ENCODE measurements at places on chromosomes 5 and 9. TPM values are rescaled to one million over a fixed set of nuclear protein-coding genes. Genes with fewer than 3 reads are reported as not detected.

The PCDHGA1 gene
- 0.77 TPM for polyA plus RNA-seq

The TLR4 gene
- polyA plus RNA-seq: 6.2 TPM

The ALDH7A1 gene
- polyA plus RNA-seq: 53.4 TPM

The SLC6A19 gene
- polyA plus RNA-seq: not detected

The PPP1R2B gene
- not detected for polyA plus RNA-seq

The CDC25C gene
- 2.4 TPM for polyA plus RNA-seq

The INSL6 gene
- 0.58 TPM for polyA plus RNA-seq

The SV2C gene
- polyA plus RNA-seq: not detected

The SOX30 gene
- 0.26 TPM for polyA plus RNA-seq

The PRUNE2 gene
- 10.6 TPM for polyA plus RNA-seq

DNA sequence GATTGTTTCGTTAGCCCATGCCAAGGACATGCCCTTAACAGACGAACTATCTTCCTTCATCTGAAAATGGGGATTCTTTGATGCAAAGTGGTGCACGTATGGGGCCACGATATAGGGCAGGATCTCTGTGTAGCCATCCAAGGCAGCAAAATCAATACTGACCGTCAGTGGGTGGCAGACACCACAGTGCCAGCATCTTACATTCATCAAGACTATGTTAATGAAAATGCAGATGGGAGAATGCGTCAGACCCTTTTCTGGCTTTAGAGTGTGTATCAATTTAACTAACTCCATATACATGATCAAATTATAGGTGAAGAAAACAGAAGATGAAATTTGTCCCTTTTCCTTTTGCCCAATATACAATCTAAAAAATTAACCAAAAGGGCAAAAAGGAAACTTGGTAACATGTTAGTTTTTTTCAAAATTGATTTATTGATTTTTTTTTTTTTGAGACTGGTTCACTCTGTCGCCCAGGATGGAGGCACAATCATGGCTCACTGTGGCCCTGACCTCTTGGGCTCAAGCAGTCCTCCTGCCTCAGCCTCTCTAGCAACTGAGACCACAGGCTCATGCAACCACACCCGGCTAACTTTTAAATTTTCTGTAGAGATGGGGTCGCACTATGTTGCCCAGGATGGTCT lies 169.2 kb upstream of the SPRY4 start:
- DNase-seq: no peak

DNA sequence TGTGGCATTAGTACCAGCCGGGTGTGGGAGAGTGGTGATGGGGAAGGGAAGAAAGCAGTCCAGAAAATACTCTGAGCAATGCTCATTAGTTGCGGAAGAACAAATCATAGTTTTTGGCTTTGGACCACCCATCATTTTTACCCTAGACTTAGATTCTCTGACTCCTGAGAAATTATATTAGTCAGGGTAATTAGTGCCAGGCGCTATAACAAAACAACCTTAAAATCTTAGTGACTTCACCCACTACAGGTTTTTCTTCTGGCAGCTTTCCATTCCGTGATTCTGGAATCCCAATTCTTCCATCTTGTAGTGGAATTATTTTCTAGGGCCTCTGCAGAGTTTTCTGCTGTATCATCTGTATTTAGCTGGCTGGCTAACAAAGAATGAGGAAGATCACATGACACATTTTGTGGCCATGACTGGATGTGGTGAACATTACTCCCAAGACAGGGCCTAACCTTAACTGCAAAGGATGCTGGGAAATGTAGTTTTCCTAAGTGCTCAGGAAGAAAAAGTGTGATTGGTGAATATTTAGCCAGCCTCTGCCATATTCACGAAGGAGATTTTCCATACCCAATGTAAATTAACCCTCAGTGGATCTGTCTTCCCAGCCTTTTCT lies 373.0 kb upstream of the MEF2C start:
- no peak for DNase-seq

DNA sequence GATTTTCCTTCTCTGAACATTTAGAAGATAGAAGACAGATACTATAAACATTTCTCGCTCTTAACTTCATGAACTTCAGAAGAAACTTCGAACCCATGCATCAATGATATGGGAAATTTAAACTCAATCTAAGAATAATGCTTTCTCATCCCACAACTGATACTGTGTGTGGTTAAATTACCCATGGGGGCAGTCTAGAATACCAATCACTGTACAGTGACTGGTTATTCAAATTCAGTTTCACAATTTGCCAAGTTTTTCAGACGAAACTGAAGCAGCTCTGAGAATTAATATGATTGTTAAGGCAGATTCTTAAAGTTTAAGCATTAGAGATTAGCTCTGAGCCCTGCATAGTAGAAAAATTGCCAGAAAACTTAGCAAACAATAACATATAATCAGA lies 431.0 kb downstream of the SH3GL2 start:
- DNase-seq: no peak

GRCh38 chr5:135880278-135880677 lies 15.4 kb downstream of the IL9 start:
- DNase-seq: no peak

DNA sequence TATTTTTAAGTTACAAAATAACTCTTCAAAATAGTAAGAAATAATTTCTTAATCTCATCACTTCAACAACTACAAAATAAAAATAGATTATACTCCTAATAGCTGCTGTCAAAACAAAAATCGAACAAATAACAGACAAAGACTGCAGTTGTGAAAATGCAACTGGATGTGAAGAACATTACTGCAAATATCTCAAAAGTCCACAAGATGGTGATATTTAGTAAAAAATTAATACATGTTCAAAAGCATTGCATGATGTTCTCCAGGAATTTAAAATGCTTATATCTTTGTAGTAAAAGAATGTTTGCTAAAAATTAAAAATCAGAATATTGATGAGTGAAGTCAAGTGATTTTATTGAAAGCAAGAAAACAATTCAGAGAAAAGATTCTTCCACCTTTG lies 66.2 kb downstream of the MPDZ start:
- DNase-seq: no peak

GRCh38 chr9:32839013-32839885 lies 55.9 kb downstream of the TMEM215 start:
- no peak for DNase-seq

GRCh38 chr5:92548346-92548745 lies 1032.7 kb downstream of the NR2F1-AS1 start:
- DNase-seq: peak; percentile 9

DNA sequence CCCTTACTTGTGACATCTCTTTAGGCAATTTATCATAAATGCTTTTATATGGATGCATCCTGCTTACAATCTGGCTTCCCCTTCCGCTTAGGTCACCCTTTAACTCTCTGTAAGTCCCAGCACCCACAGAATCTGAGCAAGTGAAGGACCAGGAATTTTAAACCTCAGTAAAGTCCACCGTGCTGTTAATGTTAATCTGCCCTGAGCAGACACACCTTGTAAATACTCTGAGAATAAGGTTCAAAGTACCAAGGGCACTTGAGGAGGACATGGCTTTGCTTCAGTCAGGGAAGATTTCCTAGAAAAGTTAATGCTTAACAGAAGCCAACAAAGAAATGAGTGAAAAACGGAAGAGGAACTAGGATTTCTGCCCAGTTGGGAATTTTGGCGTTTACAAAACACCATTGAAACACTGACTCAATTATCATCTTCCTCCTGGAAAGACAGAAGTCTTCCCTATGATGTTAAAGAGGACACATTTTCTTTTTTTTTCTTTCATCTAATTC lies 26.4 kb upstream of the TTC39B start:
- no peak for DNase-seq

- DNase-seq: no peak
These were observed 491.5 kb upstream of the MPDZ start for GRCh38 chr9:13770956-13771355.

GRCh38 chr5:88248094-88248493 lies 20.6 kb downstream of the TMEM161B start:
- no peak for DNase-seq

DNA sequence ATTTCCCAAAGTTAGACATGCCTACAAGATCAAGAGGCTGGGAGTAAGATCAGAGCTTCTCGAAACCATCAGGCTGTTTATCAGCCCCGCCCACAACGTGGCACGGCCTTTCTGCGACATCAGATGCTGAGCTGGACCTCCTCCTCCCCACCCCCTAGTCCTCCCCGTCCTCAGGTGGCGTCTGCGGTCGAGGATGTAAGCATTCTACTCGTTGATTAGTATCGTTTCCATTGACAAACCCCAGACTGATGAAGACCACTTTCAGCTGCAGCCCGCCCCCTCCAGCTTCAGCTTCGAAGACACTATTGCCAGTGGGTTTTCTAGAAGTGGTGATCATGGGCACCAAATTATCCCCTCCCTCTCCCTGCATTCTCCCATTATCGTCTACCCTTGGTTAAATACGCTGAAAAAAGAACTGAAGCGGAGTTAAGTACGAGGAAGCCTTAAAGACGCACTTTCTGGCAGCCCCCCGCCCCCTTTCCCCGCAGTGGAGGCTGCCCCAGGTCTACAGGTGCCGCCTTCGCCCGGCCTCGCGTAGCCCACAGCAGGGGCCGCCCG lies 1.1 kb downstream of the PPIC start:
- DNase-seq: no peak

DNA sequence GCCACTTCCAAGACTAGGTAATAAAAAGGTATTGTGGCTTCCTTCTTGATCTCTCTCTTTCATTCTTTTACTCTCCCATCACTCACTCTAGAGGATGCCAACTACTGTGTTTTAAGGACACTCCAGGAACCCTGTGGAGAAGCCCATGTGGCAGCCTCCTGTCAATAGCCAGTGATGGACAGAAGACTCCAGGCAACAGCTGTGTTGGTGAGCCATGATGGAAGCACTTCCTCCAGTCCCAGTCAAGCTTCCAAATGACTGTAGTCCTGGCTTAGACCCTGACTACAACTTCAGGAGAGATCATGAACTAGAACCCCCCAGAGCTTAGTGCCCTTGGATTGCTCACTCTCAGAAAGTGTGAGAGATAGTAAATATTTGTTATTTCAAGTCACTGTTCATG lies 123.9 kb downstream of the PPP2R2B start:
- no peak for DNase-seq

- DNase-seq: no peak
These were observed 742.0 kb upstream of the RGMB start for GRCh38 chr5:98031496-98031895.

DNA sequence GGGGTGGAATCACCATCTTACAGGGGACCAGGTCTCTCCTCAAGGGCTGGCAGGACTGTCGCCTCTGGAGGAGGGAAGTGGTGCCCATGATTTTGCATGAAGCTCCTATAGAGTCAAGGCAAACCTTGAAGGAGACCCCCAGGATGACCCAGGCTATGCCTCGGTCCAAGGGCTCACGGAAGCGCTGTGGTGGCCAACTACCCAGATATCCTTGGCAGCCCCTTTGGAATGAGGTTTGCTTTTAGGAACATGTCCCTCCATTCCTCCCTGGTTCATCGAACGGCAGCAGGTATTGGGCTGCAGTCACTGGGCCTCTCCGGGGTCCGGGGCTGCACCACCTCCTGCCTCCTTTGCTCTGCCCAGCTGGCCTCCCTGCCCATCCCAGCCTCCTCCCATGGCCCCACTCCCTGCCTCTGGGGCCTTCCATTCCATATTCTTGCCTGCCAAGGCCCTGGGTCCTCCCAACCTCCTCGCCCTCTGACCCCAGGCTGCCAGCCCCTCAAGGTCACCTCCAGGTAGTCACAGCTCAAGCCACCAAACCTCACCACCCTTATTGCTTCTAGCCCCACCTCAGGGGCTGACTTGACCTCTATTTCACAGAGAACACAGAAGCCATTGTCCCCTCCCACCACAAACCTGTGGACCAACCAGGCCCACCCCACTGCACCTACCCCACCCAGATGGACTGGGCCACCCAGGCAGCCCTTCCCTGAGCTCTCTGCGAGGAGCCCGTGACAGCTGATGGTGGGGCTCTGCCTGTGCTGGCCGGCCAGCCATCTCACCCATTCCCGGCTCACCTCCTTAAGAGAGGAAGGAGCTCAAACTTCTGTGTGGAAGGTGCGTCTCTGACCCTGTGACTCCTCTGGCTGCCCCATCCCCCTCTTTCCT lies 3.6 kb upstream of the IL3 start:
- DNase-seq: no peak

DNA sequence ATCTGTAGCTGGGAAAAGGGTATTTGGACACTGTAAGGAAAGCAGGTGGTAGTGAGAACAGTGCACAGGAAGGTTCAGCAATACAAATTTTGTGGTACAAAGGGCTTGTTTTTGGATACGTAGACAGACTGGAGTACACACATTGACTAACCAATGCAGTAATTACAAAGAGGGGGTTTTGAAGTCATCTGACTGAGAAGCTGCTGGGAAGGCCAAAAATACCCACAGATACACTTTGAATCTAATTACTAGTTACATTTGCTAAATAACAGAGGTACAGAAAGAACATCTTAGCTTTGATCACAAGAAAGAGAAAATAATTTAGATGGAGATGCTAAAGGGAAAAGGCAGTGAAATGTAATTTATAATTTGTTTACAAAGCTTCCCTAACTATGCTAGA lies 45.9 kb downstream of the PKD2L2 start:
- no peak for DNase-seq

GRCh38 chr5:42487077-42487476 lies 63.8 kb downstream of the GHR start:
- DNase-seq: no peak

- DNase-seq: no peak
These were observed 282.9 kb upstream of the ANKRD55 start for GRCh38 chr5:56516035-56516434.

- DNase-seq: no peak
These were observed 34.6 kb downstream of the SLC9A3 start for GRCh38 chr5:489689-490080.

DNA sequence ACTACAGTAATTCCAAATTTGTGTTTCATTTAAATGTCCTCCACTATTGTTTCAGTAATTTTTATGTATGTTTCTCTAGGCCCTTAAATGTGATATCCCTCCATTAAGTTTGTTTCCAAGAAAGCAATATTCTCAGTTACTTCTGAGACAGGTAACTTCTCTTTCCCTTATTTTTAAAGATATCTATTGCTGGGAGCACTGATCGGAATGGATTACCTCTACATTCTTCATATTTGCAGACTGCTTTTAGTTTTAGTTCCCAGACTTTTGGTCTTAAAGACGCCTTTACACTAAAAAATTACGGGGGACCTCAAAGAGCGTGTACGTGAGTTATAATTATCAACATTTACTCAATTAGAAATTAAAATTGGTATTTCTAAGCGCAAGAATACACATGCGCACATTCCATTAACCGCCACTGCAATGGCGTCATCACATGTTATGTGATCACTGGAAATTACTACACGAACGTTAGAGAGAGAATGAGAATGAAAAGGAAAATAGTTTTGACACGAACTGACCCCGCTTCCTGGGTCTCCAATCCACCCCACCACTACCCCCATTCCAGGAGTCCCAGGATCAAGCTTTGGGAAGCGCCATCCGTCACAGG lies 519 bp upstream of the RAD50 start:
- DNase-seq: no peak

DNA sequence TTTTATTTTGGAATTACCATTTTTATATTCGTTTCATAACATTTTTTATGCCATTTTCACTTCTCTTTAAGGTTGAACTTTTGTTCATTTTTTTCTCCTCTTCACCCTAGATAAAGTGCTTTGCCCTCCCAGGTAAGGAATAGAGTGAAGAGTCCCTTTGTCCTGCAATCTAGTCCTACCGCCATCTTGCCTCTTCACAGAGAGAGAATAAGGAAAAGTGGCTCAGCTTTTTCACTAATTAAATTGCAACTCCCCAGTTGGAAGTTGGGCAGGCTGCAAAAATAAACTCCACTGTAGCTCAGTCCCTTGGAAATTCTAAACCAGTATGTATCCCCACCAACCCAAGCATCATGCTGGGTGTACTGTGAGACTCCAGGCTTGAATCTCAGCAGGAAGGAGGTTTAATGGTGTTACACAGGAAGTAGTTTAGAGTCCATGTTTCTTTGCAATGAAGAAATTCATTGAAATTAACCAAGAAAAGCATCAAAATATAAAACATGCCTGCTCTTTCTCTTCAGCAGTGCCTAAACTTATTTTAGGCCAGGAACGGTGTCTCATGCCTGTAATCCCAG lies 60.3 kb upstream of the PCSK1 start:
- no peak for DNase-seq
